ENCODE measurements at places on chromosomes 4 and X. TPM values are rescaled to one million over a fixed set of nuclear protein-coding genes. Genes with fewer than 3 reads are reported as not detected.

The MTTP gene
- not detected for total RNA-seq

DNA sequence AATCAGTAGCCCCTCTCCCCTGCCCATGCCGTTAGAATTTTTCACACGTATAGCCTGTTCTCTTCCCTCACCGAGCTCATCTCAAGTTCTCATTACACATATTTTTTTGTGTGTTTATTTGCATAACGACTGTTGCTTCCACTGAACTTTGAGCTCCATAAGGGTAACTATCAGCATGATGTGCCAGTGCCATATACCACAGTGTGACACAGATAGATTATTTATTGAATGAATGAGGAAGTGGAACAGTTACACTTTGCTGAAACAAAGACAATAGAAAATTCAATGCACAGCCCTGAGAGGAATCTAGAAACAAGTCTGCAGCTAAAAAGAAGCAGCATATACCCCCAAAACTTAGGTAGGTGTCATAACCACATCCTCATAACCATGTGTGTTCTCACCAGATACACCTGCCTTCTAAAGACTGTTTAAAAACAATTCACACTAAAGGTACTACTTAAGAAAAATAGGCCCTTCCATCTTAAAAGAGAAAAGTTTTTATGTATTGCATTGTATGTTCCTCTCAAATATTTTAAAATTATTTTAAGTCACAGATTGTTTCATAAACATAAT is 389.9 kb downstream of the PACRGL start:
- no peaks in the 10 kb centered on the region for H3K4me1 ChIP-seq
- no peaks in the 10 kb centered on the region for H3K27me3 ChIP-seq
- H3K4me3 ChIP-seq: no peak overlapping the region
- H3K27ac ChIP-seq: no peak overlapping the region

The ETDA gene
- total RNA-seq: not detected

DNA sequence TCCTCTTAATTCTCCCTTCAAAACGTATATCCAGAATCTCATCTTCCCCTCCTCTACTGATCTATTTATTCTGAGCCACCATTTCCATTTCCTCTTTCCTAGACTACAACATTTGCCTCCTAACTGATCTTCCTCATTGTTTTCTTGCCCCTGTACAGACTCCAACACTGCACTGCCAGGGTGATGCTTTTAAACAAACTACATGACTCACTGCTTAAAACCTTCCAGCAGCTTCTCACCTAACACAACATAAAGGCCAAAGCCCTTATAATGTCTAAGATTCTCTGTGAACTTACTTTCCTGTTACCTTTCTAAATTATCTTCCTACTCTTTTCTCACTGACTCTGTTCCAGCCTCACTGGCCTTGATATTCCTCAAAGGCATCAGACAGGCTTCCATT is 161.0 kb upstream of the HS3ST1 start:
- no peaks in the 10 kb centered on the region for H3K36me3 ChIP-seq
- no peak for DNase-seq

DNA sequence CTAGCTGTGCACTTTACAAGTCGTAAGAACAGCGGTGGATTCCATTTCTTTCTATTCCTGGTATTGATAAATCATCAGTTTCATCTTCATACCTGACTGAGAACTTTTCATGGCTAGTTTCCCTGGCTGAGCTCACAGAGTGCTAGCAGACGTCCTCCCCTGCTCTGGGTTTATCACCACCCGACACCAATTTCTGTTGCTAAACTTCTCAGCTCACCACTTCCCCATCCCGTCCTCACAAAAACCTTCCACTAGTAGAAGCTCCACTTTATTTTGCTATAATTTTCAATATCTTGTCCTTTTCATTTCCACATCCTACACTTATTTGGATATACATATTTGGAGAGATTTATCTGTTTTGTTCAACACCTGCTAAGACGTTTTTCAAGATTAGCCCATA is 869.4 kb upstream of the FRG1 start:
- no peaks in the 10 kb centered on the region for H3K4me1 ChIP-seq
- no peak for DNase-seq
- no peaks in the 10 kb centered on the region for H3K36me3 ChIP-seq
- H3K27ac ChIP-seq: no peak overlapping the region
- no peaks in the 10 kb centered on the region for H3K27me3 ChIP-seq
- no peak overlapping the region for H3K4me3 ChIP-seq

GRCh38 chrX:19034025-19034424 is 50.1 kb upstream of the PHKA2 start:
- H3K4me3 ChIP-seq: no peak overlapping the region
- H3K27me3 ChIP-seq: no peaks in the 10 kb centered on the region
- no peak for DNase-seq
- H3K27ac ChIP-seq: no peak overlapping the region
- no peaks in the 10 kb centered on the region for H3K4me1 ChIP-seq

- no peaks in the 10 kb centered on the region for H3K4me1 ChIP-seq
- H3K36me3 ChIP-seq: no peaks in the 10 kb centered on the region
- H3K4me3 ChIP-seq: no peak overlapping the region
- H3K27me3 ChIP-seq: peaks cover 13% of the 10 kb centered on the region
- DNase-seq: no peak
- H3K27ac ChIP-seq: no peak overlapping the region
Observed at GRCh38 chr4:168647646-168648375, 151.0 kb downstream of the PALLD start.
